ENCODE measurements at places on chromosomes 4 and X.

GRCh38 chrX:124736553-124737270, 390.3 kb downstream of the SH2D1A start:
- no peak for DNase-seq

DNA sequence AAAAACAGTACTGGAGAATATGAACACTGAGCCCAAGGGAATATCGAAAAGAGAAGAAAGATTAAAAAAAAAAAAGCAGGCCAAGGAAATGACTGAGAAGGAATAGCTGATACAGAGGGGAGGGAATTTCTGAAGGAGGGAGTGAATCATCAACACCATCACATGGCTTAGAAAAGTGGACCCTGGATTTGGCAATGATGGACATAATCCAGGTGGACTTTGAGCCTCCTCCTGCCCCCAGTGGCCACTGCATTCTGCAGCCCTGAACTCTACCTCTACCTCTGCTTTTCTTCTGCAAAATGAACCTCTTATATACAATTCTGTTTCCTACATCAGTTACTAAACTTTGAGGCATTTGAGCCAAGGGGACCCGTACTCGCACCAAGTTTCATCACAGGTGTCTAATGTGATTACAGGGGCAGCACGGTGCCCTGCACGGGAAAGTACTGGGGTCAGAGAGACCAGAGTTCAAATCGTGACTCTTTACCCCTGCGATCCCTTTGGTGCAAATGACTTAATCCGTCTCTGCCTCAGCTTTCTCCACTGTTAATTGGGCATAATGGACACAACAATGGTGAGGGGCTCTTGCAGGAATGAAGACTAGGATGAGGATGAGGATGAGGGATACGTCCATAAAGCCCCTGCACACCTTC, 1.1 kb downstream of the OCIAD2 start:
- DNase-seq = no peak

DNA sequence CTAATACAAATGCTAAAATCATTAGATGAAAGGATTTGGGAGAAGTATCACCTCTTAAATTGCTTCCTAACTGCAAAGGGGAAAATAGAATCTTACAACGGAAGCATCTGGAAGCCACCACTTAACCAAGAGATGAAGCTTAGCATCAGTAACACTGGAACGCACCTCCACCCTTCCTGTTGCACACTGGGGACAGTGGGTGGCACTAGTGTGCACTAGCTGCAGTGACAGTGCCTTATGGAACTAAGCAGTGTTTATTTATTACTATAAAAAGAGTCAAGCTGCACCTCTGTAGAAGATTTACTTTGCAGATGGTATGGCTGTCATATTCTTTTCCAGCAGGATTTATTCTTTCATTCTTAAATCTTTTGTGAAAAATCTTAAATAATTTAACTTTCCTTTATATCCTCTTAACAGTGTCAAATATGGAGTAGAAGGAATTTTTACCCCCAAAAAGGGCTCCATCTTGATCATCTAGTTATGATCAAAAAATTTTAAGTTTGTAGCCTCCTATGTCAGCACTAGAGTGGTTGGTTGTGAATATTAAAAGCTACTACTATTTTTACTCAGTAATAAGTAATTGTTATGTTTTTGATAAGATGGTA, 76.7 kb downstream of the SCD5 start:
- no peak for DNase-seq

GRCh38 chrX:150058728-150059127, 120.4 kb upstream of the EOLA2 start:
- no peak for DNase-seq

DNA sequence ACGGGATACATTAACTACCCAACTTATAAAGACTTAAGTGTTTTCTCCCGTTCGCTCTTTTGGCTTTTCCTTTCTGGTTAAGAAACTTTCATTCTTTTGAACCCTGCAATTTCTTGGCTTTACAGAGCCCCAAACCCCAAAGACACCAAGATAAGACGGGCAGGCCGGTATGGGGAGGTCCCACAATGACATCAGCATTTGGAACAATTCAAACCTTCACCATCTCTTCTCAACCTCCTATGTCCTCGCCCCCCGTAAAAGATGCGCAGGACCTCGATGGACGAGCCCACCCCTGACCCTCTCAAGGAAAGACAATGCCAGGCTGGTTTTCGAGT, 999 bp downstream of the ZNF518B start:
- no peak for DNase-seq
